ENCODE measurements at places on chromosomes 4 and X. TPM values are rescaled to one million over a fixed set of nuclear protein-coding genes. Genes with fewer than 3 reads are reported as not detected.

CXorf66 gene
- not detected for total RNA-seq

PUDP gene
- 16.4 TPM for total RNA-seq

PNMA6F gene
- total RNA-seq: not detected

TEC gene
- 4.0 TPM for total RNA-seq

- no peak for DNase-seq
Measured at GRCh38 chr4:62235911-62236310, 1035.8 kb downstream of the ADGRL3 start.

DNA sequence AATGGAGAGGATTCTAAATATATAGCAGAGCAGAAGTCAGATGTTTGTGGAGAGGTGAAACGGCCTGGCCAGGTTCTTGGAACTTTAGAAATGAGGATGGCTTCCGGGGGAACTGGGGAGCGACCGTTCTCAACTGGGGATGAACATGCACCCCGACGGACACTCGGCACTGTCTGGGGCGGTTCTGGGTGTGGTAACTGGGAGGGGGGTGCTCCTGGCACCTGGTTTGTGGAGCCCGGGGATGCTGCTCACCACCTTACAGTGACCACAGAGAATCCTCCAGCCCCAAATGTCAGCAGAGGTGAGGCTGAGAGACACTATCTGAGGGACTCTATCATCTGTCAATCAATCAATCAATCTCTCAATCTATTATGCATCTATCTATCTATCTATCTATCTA, 69.0 kb upstream of the PPP2R3B start:
- DNase-seq: no peak

- no peak for DNase-seq
Measured at GRCh38 chr4:183912585-183912984, 7.5 kb downstream of the STOX2 start.

GRCh38 chrX:148784856-148785255, 284.4 kb downstream of the AFF2 start:
- DNase-seq: no peak

- DNase-seq: no peak
Measured at GRCh38 chr4:76640353-76640910, 205.4 kb downstream of the SHROOM3 start.

GRCh38 chr4:176906709-176907108, 114.0 kb upstream of the VEGFC start:
- DNase-seq: no peak

DNA sequence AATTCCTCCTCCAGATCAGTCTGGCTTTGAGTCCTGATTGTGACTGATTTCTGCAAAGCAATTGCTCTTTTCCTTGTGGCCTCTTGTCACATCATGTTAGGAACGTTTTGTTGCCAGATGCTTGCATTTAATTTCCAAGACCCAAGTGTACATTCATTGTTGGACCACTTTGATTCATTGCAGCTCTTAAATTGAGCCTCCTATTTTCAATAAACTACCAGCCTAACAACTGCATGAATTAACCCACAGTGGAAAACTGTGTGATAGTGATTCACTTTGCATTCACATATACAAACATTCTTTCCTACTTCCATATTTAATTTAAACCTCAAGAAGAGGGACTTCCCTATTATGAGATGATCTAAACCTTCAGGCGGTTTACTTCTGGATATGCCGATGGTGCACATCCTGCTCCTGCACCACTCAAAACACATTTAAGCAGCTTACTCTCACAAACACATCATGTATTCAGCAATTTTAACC, 118.4 kb downstream of the AFF1 start:
- no peak for DNase-seq

DNA sequence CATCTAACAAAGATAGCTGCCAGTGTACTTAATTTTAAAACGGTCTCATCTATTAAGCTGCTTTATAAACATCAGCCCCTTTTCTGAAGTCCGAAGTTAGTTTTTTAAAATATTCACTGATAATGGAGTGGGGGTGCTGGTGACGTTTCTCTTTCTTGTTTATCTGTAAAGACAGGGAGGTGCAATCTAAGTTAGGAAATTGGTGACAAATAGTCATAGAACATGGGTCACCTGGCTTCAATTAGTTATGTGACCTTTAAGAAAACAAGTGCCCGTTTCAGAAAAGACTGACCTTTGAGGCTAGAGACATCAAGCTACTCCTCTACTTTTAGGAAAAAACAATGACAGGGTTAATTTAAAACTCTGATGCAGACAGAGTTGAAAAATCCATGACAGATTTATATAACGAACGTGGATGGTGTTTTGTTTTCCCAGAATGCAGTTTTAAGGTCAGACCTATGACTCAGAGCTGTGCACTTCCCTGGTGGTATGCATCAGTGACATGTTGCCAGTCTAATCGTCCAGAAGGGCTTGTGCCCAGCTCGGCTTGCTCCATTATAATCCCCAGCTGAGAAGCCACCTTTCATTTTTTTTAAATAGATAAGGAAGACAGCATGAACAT, 38.2 kb downstream of the FHL1 start:
- no peak for DNase-seq

- no peak for DNase-seq
Measured at GRCh38 chrX:22186165-22186564, 86.5 kb upstream of the CBLL2 start.

DNA sequence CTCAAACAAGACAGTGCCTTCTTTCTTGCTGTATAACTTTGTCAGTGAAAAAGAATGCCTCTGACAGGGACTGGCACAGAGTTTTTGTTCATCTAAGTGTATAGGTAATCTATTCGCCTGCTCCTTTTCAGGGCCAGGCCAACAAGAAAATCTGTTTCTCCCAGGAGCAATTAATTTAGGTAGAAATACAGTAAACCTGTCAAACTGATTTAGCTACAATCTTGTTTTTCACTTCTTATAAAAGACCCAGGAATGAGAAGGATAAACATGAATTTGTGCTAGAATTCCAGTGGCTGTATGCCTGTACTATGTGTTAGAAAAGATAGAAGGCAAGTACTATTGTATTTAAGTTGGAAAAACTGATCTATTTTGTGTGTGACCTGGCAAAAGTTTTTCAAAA, 6.1 kb downstream of the TMA16 start:
- DNase-seq: no peak
